ENCODE measurements at places on chromosomes 4 and X. TPM values are rescaled to one million over a fixed set of nuclear protein-coding genes. Genes with fewer than 3 reads are reported as not detected.

The IBSP gene
- polyA plus RNA-seq, result 0.04 TPM

The PPAT gene
- 13.5 TPM for polyA plus RNA-seq

The CLDN34 gene
- not detected for polyA plus RNA-seq

The NPY2R gene
- 0.28 TPM for polyA plus RNA-seq

GRCh38 chrX:37603938-37604409, 32.5 kb downstream of the LANCL3 start:
- DNase-seq, result no peak

DNA sequence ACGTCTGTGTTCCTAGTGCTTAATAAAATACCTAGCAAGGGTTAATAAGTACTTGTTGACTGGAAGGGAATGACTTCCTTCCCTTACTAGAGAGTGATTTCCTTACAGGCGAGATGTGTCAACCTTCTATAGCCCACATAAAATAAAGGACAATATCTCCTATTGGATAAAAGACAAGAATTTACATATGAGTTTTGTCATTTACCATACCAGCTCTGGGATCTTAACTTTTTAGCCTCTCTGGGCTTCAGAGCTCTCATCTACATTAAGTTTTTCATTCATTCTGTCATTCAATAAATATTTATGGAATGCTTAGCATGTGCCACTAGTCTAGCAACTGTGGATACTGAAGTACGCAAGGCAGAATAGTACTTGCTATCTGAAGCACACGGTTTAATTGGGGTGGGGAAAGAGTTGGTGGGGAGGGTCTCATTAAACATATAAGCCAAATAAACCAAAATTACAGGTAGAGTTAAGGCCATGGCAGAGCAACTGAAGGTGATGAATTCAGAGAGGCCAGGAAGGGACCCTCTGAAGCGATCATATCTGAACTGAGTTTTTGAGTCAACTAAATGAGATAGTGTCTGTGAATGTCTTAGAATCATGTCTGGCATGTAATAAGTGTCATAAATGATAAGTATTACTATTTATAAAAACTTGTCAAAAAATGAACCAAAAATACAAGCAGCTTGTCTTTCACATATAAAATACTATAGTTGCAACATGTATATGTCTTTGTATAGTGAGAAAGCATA, 91.6 kb upstream of the BMP2K start:
- no peak for DNase-seq

- peak; percentile 59 for DNase-seq
Observed at GRCh38 chr4:83208371-83209365, 75.9 kb downstream of the COQ2 start.

- DNase-seq, result no peak
Observed at GRCh38 chr4:150211799-150212445, 133.7 kb downstream of the DCLK2 start.

DNA sequence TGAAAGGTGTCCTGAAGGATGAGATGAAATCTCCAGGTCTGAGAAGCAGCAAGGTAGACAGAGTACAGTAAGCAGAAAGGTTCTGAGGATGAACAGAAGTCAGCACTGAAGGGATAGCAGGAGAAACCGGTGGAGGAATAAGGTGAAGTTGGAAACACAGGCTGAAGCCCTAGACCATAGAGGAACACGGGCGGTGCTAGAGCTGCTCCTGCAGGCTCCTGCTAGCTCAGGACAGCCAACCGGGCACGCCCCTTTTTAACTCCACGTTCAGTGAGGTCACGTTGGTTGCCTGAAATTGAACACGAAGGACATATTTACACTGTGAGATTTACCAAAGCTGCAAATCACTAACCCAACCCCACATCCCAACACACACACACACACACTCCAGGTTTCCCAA, 1886.4 kb upstream of the AGA start:
- DNase-seq, result no peak

GRCh38 chr4:98542011-98542410, 116.4 kb downstream of the TSPAN5 start:
- DNase-seq, result no peak

GRCh38 chr4:36330796-36331195, 49.4 kb downstream of the DTHD1 start:
- peak; percentile 2 for DNase-seq

DNA sequence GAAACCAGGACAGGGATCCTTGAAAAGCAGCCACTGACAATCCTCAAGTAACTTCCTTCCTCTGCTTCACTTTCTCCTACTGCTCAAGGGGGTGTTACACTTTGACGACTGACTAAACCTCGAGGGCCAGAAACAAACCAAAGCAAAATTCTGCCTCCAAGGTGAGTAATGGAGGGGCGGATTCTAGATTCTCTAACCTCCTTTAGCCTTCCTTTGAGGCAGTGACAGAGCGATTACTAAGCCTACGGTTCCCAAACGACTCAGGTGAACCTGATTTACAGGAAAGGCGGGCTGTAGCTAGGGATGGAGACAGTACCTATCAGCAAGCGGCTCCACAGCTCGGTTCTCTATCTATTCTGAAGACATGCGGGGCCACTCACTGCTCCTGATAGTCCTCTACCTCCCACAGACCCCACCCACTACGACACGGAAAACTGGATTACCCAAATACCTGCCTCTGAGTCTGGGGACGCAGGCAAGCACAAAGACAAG, 487 bp downstream of the TBCK start:
- no peak for DNase-seq

DNA sequence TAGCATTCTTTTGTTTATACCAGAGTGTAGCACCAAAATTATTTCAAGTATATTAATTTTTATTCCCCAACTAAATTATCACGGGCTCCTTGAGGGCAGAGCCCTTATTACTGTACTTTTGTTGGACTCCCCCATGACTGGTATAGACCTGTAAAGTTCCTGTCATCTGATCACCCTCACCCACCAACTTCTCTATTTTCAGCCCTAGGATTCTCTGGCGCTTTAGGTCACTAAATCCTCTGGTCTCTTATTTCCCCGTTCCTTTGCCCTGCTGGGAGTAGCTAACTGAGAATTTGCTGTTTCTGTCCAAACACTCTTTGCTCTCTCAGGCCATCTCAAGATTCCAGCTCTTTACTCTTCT, 3.2 kb upstream of the XKRX start:
- no peak for DNase-seq

- no peak for DNase-seq
Observed at GRCh38 chr4:118035309-118035708, 1.0 kb downstream of the NDST3 start.

DNA sequence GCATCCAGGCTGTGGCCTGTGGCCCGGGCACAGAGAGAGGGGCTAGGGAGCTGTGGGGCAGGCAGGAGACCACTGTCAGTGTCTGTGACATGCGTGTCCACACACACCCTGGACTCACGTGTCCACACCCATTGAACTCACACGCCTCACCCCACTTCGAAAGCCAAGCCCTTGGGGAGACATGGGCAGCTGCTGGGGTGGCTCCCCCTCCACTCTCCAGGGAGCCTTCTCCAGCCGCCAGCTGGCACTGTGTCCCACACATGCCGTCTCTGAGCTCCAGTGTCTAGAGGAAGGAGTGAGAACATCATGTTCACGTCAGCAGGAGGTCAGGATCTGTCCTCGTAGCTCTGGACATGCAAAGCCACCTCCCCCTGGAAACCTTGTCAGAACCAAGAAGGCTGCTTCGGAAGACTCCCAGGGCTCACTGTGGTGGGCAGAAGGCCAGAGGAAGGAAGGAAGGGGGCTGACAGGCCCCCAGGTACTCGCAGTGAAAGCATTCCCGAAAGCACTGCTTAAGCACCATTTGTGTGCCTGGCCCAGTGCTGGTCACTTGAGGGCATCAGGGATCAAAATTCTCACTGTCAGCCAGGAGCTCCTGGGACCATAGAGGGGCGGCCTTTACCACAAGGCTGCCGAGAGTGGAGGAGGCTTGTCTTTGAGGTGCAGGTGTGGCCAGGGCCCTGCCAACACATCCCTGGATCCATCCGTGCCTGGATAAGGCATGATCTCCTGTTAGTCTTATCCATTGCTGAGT, 61.4 kb downstream of the HTRA3 start:
- DNase-seq, result no peak

DNA sequence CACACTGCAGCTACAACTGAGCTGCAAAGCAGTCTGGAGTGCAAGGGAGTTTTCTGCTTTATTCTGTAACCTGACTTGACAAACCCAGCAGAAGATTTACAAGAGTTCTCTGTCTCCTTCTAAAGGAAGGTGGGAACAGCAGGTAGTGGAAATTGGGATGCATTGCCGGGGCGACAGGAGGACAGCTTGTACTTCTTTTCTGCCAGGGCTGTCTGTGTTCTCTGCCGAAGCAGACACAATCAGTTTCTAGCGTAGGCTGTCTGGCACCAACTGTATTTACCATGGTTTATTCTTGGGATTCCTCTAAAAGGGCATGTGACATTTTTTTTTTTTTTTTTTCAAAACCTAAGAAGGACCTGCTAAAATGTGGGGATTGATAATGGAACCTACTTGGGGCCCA, 190.8 kb upstream of the GK2 start:
- no peak for DNase-seq

DNA sequence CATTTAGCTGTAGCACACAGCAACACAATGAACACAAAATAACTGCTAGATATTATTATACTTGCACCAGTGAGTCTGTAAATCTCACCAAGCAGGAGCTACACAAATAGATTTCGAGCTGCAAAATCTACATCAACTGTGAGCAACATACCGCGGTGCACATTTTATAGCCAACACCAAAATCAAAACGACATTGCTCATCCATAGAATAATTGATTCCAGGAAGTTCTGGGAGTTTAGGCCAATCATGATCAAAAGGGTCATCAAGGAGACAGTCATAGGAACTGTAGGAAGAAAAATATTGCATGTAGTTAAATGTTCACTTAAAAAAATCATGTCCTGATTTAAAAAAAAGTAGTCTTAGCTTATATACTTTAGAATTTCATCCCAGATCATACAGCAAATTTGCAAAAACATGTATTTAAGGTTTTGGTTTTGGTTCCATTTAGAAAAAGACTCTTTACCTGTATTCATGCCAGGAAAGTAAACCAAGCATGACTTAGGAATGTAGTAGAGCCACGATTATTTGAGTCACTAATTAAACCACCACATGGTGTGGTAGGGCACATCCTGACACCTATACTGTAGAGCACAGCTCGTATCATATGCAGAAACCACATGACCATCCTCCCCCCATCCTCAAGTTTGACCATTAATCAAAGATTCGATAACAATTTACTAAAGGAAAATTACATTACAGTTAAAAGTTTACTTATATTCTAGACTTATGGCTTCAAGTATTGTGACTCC, 250.4 kb downstream of the ADAMTS3 start:
- DNase-seq, result no peak

GRCh38 chr4:66929748-66930147, 615.6 kb downstream of the CENPC start:
- no peak for DNase-seq

DNA sequence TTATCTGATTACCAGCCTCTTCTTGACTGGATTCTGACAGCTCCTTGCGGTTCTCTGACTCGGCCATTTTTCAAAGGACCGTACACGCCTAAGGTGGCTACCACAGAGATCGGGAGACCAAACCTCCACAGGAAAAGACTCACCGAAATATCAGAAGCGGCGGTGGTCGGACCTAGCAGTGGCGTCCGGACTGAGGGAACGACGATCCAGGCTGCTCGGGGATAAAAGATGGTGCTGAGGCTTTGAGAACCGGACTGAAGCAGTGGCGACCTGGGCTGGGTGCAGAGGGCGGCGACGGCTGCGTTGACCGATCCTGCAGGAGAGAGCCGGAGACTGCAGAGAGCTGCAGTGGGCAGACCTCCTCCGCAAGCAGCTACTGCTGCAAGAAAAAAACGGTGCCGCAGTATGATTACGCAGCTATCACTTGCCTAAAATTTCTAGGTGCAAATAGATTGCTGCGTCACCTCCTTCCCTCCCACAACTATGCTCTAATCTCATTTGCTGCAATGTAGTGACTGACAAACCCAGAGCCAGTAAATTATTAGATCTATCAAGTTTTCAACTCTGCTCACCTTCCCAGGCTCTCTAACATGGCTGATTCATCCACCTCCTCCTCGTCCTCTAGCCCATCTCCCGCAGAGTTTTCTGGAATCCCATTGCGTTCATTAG, at the start of gene NAP1L2:
NAP1L2 (minus strand) TSS at position 426 of the 669 bp plus-strand sequence; CDS start at position 67, 359 bp downstream.
- DNase-seq, result no peak

Data from small intestine (tissue), 16 donors.